ENCODE measurements at places on chromosomes 2 and 18. TPM values are rescaled to one million over a fixed set of nuclear protein-coding genes. Genes with fewer than 3 reads are reported as not detected.

- ATAC-seq = no peak
Measured at GRCh38 chr2:53630026-53630606, 137.5 kb upstream of the CHAC2 start.

- peak; percentile 26 for ATAC-seq
Measured at GRCh38 chr2:98507891-98508708, 63.4 kb downstream of the INPP4A start.

- ATAC-seq = no peak
Measured at GRCh38 chr2:168712053-168712452, 90.4 kb upstream of the NOSTRIN start.

- ATAC-seq = peak; percentile 86
Measured at GRCh38 chr2:30511122-30512083, 64.4 kb downstream of the LCLAT1 start.

Gene POMC
- total RNA-seq = 24.4 TPM

DNA sequence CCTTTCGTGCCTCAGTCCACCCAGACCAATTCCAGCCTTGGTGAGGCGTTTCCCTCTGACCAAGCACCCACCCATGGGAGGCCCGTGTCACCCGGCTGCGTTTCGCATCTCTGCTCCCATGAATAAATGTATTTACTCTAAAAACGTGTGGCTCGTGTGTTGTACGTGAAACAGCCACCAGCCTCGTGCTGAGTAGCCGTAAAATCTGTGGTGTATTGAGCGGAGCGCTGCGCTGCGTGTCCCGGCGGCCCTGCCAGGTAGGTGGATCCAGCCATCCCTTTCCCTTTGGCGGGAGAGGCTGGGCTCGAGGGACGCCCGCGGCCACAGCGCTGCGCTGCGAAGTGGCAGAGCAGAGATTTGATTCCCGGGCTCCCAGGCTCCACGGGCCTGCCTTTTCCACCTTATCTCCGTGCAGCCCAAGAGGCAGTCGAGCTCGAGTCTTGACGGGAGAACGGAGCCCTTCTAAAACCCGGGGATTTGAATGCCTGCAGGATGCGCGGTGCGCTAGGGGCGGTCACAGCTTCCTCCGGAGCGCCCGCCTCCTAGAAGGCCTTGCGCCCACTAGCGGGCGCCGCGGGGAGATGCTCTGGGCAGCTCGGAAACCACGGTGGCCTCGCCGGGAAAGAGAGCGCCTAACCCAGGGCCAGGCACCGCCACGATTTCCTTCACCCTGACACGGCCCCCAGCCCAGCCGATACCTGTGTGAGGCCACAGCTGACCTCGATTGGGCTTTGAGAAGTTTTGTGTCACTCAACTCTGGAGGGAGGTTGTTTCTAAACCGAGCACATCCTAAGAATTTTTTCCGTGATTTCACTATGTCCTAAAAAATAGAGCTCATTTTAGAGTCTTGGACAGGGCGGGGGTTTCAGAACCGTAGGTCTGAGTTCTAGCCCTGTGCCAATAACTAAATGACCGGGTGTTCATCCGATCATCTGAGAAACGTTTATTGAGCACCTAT, 3.9 kb upstream of the PSMD1 start:
- peak; percentile 79 for ATAC-seq

DNA sequence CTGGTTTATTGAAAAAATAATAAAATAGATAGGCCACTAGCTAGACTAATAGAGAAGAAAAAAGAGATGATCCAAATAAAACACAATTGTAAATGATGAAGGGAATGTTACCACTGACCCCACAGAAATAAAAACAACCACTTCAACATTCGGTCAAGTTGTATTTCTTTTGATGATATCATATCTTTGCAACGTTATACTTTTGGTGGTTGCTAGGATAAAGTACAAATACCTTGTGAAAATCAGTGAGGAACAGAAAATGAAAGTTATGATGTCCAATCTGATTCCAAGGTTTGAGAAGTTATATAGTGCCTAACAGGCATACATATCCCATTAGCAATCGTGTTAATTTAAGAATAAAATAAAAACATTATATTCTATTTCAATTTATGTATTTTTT, 6.6 kb upstream of the ASNSD1 start:
- ATAC-seq = no peak

Gene BCL2
- 31.4 TPM for total RNA-seq

Gene PIEZO2
- 0.64 TPM for total RNA-seq

DNA sequence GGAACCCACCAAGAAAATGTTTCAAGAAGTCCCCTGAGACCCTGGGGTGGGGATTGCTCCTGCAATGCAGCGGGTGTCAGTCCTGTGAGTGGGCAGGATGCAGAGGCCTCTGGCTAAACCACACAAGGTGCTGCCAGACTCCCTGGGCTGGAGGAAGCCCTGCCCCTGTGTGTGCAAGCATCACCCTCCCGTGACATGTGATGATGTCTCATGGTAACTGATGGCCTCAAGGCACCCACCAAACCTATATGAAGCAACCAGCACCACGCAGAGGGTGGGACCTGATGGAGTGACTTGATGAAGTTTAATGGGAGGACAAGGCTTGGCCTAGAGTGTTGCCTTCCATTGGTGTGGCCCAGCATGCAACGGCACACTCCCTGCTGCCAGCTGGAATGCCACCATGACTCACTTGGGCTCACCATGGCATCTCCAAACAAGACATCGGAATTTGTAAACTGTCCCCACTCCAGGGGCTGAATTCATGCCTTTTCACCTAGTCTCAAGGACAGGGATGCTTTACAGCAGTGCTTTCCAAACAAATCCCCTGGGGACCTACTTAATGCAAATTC, 8.7 kb upstream of the SLC14A1 start:
- no peak for ATAC-seq

Gene CXCR2
- total RNA-seq = not detected

Gene LOXL3
- total RNA-seq = 9.2 TPM

DNA sequence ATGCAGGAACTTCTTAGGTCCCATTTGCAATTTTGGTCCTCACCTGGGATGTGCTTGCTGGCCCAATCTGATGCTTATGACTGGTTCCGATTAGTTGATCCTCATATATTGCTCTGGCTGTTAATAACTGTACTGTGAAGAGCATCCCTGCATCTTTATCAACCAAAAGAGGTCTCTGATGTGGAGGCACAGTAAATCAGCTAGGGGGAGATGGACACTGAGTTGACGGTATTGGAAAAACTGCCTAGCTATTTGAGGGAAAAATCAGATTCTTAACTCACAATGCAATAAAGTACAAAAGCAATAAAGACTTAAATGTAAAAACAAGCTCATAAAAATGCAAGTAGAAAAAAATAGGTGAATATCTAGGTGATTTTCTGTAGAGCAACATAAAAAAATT, 188.0 kb upstream of the TCF4 start:
- no peak for ATAC-seq

DNA sequence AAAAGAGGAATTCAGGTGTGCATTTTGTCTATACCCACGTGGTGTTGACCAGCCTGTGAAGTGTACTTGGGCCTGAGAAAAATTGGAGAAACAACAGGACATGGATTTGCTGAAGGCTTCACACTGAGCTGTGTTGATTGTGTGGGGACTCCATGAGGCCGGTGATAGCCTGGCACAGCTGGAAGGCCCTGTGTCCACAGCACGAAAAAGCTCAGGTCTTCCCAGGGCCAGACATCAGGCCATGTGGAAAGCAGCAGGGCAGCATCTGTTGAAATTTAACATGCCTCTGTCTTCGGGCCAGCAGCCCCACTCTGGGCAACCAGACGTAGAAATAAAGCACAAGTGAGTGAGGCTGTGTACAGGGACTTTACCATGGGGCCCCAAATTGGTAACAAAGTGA, 84.1 kb downstream of the HS6ST1 start:
- no peak for ATAC-seq

GRCh38 chr2:33442528-33443079, 33.8 kb upstream of the RASGRP3 start:
- peak; percentile 31 for ATAC-seq

GRCh38 chr18:23648940-23649607, 13.6 kb downstream of the ANKRD29 start:
- ATAC-seq = no peak

DNA sequence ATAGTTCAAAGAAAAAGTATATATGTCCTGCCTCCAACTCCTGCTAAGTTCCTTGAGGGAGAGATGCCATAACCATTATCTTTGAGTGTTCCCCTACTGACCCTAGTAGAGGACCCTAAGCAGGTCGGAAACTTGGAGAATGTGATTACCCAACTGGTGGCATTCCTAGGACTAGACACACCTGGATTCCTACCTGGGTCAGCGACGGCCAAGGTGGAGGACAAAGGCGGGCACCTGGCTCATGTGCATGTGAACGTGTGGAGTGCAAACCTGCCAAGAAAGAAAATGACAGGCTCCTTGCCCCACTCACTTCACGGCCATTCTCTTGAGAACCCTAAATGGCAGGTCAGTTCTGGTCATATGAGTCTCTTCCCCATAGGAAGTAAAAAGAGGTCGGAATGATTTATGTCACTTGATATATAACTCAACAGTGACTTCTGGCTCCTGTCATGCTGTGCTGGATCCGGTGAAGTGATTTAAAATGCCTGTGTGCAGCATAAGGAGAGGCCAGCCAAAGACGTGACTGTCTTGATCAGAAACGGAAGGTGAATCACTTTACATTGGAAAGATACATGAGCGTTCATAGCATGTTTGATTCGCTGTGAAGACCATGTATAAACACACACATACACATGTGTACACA, 371.6 kb downstream of the EIPR1 start:
- ATAC-seq = no peak

DNA sequence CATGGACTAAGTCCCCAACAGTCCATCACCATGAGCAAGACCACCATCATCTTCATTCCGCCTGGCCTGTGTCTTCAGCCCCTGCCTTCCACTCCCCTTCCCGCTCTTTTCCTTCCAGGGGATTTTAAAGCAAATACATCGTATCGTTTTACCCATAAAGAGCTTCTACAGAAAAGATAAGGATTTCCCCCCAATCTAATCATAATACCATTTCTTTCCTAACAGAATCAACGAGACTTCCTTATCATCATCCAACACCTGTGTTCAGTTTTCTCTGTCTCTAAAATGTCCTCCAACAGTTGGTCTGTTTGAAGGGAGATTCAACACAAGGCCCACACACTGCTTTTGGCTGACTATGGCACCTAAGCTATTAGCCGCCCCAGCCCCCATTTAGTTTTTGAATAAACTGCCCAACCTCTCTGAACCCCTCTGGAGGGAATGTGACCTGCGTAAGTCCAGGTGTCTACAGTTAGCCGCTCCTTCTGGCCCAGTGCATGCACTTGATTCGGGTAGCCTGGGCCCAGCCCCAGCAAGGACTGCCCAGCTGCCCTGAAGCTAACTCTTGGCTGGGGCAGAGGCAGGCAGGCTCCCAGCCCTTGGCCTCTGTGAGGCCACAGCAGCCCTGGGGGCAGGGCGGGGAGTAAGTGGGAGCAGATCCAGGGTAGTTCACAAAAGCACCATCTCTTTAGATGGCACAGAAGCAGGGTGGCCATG, 25.3 kb upstream of the SEMA4C start:
- no peak for ATAC-seq

DNA sequence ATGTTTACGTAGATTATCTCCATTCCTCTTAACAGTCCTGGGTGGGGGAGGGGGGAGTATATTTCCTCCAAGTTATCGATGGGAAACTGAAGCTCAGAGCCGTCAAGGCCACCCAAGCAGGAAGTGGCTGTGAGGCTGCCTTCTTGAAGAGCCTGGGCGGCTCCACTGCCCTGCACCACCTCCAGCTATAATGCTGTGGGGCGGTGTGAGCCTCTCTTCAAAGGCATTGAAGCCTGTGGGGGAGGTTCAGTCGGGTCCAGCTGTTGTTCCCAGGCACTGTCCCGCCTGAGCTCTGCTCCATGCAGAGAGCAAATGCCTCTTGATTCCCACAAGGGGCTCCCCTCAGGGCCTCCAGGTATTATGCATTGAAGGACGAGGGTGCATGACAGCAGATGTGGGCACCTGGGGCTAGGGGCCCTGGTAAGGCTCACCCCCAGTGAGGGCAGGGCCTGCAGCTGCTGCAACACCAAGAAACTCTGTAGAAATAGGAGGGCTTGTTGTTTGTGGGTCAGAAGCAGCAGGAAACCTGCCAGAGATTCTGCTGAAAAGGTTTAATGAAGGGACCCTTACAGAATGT, 29.5 kb upstream of the LAPTM4A start:
- ATAC-seq = no peak

Gene CD207
- total RNA-seq = not detected

- ATAC-seq = no peak
Measured at GRCh38 chr2:226903179-226903578, 67.3 kb downstream of the RHBDD1 start.

Gene ANKRD29
- total RNA-seq = 11.6 TPM

Gene SPOPL
- 35.9 TPM for total RNA-seq

- no peak for ATAC-seq
Measured at GRCh38 chr18:77130229-77131099, 2.1 kb downstream of the MBP start.

DNA sequence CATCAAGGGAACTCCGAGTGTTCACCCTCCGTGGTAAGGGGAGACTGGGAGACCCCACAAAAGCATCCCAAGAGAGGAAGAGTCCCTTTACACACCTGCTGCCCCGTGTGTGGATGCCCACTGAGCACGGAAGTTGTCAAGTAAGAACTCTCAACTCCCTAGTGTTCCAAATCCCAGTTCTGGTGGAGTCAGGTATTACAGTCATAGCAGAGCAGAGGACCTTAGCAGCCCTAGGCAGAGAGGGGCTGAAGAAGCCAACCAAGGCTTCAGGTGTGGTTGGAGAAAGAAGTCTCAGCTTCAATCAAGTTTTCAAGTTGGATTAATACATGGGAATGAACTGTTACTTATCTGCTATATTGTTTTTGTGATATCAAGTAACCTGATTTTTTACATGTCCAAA, 512.5 kb downstream of the RNF144A start:
- no peak for ATAC-seq

- ATAC-seq = no peak
Measured at GRCh38 chr2:57760381-57760801, 286.2 kb upstream of the VRK2 start.

DNA sequence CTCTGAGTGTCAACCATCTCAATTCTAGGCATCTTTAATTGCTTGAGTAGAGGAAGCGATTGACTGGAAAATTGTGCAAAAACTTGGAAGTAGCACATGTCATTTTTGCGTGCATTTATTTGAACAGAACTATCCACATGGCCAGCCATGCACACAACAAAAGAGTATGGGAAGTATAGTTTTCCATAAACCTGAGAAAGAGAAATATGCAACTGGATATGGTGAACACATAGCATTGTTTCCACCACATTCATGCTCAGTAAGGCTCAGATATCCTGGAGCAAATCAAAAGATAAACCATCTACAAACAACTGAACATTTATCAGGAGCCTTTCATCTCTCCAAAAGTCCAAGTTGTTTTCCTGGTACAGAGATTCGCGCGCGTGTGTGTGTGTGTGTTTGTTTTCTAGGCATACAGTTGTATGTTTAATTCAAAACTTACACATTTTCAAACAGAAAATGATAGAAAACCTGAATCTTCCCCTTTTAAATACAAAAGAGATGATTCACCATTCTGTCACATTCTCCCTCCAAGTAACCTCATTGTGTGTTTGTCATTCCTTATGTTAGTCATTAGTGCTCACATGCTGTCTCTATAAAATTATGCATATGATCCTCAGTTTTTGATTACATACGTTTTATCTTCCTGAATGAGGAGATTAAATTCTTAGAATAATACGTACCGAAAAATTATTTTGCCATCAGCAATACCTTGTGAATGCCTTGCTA, 780.4 kb upstream of the NRXN1 start:
- ATAC-seq = no peak

Gene ICA1L
- 12.2 TPM for total RNA-seq

Gene YES1
- total RNA-seq = 84.1 TPM

Gene COL4A4
- total RNA-seq = 5.1 TPM

GRCh38 chr2:182097571-182098164, 112.0 kb downstream of the PPP1R1C start:
- ATAC-seq = no peak

Gene IL1F10
- total RNA-seq = not detected

GRCh38 chr2:24969784-24970183, 2.0 kb downstream of the DNAJC27 start:
- ATAC-seq = no peak

Gene MRO
- total RNA-seq = 0.31 TPM
